Keratinocyte (primary cell): ENCODE measurements at places on chromosomes 4 and X.

- DNase-seq, result no peak
Observed at GRCh38 chr4:168386002-168386401, 67.5 kb upstream of the DDX60 start.

- no peak for DNase-seq
Observed at GRCh38 chr4:94598758-94599157, 147.0 kb downstream of the PDLIM5 start.

DNA sequence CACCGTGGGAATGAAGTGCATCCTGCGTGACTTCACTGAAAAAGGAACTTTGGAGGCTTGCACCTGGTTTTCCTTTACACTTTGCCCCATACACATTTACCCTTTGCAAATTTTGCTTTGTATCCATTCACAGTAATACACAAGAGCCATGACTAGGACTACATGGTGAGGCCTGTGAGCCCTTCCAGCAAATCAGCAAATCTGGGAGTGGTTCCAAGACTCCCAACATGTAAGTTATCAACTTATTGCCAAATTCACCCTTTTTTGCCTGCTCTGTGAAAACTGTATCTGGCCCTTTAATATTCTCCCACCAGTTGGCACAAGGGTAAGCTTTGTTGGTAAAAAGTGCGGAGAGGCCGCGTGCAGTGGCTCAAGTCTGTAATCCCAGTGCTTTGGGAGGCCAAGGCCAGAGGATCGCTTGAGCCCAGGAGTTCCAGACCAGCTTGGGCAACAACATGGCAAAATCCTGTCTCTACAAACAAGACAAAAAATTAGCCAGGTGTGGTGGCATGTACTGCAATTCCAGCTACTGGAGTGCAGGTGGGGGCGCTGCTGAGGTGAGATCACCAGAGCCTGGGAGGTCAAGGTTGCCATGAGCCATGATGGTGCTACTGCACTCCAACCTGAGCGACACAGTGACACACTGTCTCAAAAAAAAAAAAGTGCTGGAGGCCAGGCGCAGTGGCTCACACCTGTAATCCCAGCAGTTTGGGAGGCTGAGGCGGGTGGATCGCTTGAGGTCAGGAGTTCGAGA is 5.0 kb downstream of the PRMT9 start:
- no peak for DNase-seq

GRCh38 chrX:85630901-85631300 is 251.4 kb upstream of the POF1B start:
- DNase-seq, result no peak

- no peak for DNase-seq
Observed at GRCh38 chr4:81135501-81135900, 79.5 kb downstream of the PRKG2 start.

GRCh38 chrX:103513476-103514108 is 5.7 kb downstream of the RAB40A start:
- DNase-seq, result no peak

- no peak for DNase-seq
Observed at GRCh38 chr4:13548059-13548983, 4.0 kb upstream of the NKX3-2 start.

DNA sequence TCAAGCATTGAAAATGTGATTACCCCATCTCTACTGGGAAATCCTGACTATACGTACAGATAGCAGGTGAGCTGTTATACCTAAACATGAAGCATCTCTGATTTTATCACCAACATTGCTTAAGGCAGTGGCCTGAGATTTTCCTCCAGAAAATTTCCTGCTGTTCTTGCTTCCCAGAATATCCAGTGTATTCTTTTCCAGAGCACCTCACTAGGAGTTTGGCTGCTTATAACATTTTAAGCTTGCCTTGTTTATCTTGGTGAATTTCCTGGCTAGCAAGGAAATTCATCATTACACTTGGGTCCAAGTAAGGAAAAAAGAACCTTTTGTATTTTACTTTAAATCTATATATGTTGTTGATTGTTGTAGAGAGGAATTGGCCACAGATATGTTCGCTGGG is 73.0 kb upstream of the CLCN4 start:
- no peak for DNase-seq

- no peak for DNase-seq
Observed at GRCh38 chrX:103250977-103251376, 4.0 kb downstream of the TCEAL8 start.

GRCh38 chr4:3526456-3526855 is 5.8 kb downstream of the LRPAP1 start:
- DNase-seq, result no peak

GRCh38 chrX:97987979-97988378 is 1104.3 kb downstream of the RPA4 start:
- DNase-seq, result no peak

DNA sequence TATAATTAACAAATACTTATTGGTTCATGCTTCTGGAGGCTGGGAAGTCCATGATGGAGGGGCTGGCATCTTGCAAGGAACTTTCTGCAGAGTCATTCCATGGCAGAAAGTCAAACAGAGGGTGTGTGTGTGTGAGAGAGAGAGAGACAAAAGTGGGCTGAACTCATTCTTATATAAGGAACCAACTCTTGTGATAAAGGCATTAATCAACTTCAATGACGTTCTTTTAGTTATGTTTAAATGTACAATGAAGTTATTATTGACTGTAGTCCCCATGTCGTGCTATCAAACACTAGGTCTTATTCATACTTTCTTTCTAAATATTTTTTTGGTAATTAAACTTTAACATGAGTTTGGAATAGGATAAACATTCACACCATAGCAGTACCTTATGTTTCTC is 1408.8 kb downstream of the STIM2 start:
- no peak for DNase-seq

- DNase-seq, result no peak
Observed at GRCh38 chr4:1870328-1870577, 940 bp upstream of the NSD2 start.
